ENCODE measurements at places on chromosomes 6 and 20. TPM values are rescaled to one million over a fixed set of nuclear protein-coding genes. Genes with fewer than 3 reads are reported as not detected.

The BHLHE23 gene
- not detected for total RNA-seq

The DAAM2 gene
- 11.2 TPM for total RNA-seq

The ENPP5 gene
- total RNA-seq, result 0.51 TPM

The LY6G6C gene
- total RNA-seq, result not detected

The FAM184A gene
- total RNA-seq, result not detected

The NELFE gene
- total RNA-seq, result 83.6 TPM

The COX4I2 gene
- 0.23 TPM for total RNA-seq

The PDE10A gene
- 2.4 TPM for total RNA-seq

The SPATS1 gene
- total RNA-seq, result not detected

The C20orf202 gene
- 0.58 TPM for total RNA-seq

The RXRB gene
- total RNA-seq, result 20.3 TPM

The CTAGE9 gene
- not detected for total RNA-seq

The ZSWIM3 gene
- 3.9 TPM for total RNA-seq

The POU5F1 gene
- total RNA-seq, result not detected

The PROCR gene
- 70.1 TPM for total RNA-seq

The KCNG1 gene
- 28.1 TPM for total RNA-seq

The LY6G6D gene
- total RNA-seq, result not detected

The ZNF165 gene
- under 0.01 TPM for total RNA-seq

The PLA2G7 gene
- total RNA-seq, result not detected

Measured in pericardium fibroblast (primary cell).